Cortex of kidney (tissue), 1 donor: ENCODE measurements at places on chromosomes 16 and 17.

- no peak for DNase-seq
Observed at GRCh38 chr16:77739559-77739892, 17.2 kb downstream of the NUDT7 start.

GRCh38 chr16:29804455-29805231 is 1.7 kb upstream of the MAZ start:
- DNase-seq = no peak

DNA sequence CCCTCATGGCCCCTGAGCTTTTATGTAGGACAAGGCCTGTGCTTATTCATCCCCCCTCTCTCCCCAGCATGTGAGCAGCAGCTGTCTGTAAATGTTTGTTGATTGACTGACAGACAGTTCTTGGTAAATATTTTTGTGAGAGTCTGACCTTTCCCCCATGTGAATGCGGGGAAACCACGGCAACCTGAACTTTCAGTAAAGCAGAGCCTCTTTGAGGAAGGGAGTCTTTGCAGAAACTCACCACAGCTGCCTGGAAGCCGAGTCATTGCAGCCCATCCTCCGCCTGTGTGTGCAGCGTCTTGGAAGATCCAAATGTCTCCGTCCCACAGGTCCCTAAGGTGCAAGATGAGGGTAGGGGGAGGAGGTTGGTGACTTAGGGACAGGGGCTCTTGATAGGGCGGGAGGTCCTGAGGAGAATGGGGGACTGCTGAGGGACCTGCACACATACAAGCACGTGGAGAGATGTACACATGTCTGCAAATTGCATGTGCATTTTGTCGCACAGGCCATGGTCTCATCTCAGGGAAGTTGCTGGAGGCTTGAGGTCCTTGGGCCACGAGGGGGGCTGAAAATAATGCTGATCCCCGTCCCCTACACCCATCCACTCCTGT is 23.0 kb upstream of the IL21R start:
- DNase-seq = no peak

DNA sequence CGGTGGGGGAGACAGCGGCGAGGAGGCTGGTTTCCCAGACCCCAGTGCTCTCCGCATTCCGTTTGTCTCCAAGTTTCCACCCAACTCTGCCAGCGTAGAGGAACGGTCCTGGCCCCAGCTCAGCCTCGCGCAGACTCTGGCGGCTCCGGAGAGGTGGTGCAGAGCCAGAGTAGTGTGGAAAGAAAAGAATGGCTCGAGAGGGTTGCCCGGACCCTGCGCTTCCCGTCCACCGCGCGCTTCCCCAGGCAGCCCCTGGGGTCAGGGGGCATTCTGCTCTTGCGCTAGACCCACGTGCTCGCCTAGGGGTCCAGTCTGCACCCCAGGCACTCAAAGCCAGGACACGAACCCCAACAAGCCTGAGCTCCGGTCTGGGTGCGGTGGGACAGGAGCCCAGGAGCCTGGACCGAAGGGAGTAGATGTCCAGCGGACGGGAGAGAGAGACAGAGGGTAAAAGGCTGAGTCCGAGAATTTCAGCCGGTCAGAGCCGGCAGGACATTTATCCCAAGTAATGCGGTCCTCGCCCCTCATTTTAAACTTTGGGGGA is 3.8 kb downstream of the PMP22 start:
- DNase-seq = no peak

DNA sequence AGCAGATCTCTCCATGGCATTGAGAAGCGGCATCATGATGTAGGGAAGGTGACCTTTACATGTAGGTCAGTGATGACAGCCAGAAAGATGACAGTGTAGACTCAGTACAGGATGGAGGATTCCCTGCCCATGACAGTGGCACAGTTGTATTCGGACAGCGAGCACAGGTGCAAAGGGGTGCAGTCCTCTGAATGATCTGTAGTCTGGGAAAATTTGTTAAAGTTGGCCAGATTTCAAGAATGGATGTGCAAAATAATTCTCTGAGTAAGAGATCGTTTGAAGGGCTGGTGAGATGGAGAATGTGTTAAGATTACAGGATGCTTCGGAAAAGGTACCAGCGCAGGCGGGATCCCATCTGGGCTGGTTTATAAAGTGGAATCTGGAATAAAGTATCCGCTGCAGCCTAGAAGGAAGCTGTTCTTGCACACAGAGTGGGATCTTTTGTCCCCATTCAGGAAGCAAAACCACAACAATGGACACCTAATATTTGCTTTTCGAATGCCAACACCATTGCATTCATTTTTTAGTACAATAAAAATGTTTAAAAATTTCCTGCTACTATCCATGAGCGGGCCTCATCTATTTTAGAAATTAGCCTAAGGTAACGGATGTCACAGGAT is 101.2 kb downstream of the RPTOR start:
- DNase-seq = no peak

DNA sequence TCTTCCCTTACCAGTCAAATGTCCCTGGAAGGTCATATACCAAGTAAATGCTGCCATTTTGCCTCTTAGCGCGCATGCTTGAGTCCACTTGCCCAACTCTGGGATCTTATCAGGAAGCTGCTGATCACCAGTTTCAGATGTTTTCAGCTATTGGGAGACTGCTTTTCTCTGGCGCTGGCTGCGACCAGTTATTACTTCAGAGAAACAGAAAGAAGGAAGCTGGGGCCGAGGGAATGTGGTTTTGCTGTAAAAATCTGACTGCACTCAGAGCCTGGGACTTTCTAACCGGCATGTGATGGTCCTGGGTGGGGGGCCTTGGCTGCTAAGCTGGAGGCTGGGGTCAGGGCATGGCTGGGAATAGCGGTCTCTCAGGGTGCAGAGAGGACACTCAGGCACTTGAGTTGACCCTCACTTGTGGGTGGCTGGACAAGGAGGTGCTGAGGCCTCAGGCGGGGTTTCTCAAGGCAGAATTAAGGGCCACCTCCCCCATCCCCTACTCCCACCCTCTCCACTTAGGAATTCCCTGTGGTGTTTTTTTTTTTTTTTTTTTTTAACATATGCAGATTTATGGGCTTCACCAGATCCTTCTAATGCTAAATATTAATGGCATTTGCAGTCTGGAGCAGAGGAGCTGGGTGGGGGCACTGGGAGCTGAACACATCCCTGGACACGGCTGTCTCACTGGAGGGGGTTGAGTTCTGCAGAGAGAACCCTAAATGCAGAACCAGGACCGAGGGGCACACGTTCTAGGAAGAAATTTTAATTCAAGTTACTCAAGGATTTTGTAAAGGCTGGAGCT is 145.8 kb downstream of the CYLD start:
- no peak for DNase-seq
